ENCODE measurements at places on chromosomes 7 and 10.
A peak's percentile ranks its signal among the peaks of the same experiment; 100 is the strongest.

DNA sequence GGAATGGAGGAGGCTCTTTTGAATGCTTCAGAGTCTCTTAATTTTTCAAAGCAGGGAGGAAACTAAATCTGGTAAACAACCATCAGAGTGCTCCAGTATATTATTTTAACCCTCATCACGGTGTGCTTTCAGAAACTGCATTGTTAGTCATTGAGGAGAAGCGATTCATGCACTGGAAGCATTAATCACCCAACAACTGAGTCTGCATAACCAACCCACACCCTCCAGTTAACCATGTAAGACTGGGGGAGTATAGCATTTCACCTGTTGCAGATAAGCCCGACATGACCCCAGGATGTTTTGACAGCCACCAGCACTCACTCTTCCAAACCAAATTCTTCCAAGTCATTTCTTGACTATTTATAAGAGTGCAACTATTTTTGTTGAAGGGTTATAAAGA is 257.6 kb downstream of the GATA3 start:
- DNase-seq: no peak

GRCh38 chr7:141439776-141440175 is 111.4 kb upstream of the AGK start:
- no peak for DNase-seq

DNA sequence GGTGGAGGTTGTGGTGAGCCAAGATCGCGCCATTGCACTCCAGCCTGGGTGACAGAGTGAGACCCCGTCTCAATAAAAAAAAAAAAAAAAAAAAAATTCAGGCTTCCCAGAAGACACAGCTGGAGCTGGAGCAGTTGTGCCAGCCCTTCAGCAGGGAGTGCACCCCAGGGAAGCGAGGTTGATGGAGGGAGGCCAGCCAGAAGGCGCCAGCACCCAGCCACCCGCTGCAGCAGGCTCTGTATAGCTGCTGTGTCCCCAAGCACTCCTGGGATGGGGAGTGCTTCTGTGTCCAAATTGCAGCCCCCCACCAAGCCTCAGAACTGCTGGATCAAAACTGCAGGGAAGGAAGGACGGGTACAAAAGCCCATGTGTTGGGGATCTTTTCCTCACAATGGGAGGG is 47.8 kb downstream of the COBL start:
- no peak for DNase-seq

DNA sequence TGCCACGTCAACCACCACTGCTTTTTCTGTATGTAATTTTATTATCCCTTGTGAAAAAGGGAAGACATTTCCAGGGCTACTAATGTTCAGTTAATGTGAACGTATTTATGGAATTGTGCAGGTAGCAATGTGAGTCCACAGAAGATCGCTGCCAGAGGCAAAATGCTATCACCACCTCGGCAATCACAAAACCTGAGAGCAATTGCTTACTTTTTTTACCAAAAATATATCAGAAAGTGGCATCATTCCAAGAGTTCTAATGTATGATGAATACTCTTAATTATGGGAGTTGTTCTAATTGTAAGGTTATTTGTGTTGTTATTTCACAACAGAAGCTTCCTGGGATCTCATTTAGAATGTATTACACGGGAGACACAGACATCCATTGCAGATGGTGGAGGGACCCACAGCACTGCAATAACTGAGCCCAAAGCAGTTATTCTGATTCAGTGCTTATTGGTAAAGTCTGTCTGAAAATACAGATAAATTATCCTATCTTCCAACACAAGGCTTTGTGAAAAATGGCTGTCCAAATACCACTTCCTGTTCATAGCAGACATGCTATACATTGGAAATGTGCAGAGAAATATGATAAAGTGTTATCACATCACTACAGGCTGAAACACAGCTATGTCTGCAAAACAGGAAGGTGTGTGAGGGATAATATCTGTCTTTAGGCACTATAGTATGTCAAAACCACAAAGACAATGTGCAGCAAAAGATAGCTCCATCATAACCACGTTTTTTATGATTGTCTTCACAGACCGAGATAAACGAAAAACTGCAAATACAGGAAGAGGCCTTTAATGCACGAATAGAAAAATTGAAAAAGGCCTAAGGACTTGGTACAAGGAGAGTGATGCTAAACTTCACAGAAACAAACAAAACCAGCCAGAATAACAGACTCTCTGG is 102.7 kb downstream of the CABCOCO1 start:
- no peak for DNase-seq

- DNase-seq: no peak
These were observed 823.8 kb upstream of the CELF2 start for GRCh38 chr10:10193848-10194247.

- no peak for DNase-seq
These were observed 3.5 kb downstream of the PDLIM1 start for GRCh38 chr10:95287281-95287680.

GRCh38 chr7:148304083-148304335 is 286.6 kb upstream of the C7orf33 start:
- DNase-seq: no peak

DNA sequence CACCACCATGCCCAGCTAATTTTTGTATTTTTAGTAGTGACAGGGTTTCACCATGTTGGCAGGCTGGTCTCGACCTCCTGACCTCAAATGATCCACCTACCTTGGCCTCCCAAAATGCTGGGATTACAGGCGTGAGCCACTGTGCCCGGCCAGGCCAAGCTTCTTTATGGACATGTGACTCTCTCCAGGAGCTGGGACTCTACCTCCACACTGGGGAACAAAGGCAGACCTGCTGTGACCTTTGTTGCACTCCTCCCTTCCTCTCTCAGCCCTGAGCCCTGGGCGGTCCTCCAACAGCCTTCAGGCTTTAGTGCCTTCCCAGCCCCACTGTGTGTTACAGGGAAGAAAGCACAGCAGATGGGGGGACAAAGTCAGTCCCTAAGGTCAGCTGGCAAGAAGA is 55.0 kb upstream of the DUSP5 start:
- DNase-seq: no peak

DNA sequence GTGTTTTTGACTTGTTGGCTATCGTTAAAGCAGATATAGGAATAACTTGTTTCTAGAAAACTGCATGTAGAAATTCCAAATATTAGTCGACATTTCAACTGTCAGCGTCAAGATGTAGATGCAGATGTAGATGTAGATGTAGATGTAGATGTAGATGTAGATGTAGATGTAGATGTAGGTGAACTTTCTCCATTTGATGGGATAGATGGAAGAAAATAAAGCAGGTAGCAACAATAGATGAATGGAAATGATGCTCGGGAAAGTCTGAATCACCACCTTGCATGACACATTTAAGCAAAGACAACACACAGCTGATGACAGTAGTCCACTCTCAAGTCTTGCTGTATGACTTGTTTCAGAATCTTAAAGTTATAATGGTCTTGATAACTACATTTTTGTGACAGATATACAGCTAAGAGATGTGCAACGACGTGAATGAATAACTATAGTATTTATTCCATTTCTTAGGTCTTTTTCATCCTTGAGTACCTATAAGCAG is 53.5 kb downstream of the SND1 start:
- DNase-seq: no peak

- DNase-seq: no peak
These were observed 17.8 kb downstream of the HNRNPA2B1 start for GRCh38 chr7:26182706-26183105.

GRCh38 chr10:114893251-114893650 is 44.7 kb upstream of the TRUB1 start:
- no peak for DNase-seq

- DNase-seq: no peak
These were observed 545.4 kb upstream of the FZD8 start for GRCh38 chr10:36187380-36188079.

DNA sequence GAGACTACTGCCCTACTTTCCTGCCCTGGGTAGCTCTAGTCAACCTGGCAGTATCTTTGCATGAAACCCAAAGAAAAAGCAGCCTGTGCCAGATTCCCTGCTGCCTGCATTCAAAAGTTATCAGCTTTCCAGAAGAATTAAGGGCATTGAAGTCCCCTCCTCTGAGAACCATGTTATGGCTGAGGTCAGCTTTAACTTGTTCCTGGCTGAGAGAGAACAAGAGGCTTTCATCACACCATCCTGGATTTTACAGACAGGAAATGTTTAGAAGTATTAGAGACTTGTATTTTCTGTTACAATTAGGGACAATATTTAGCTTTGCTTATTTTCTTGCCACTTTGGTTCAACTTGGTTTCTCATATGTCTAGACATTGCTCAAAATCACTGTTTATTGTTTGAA is 238.8 kb downstream of the ARL4A start:
- DNase-seq: no peak

GRCh38 chr7:23893942-23894891 is 184.2 kb downstream of the STK31 start:
- peak; percentile 12 for DNase-seq

- DNase-seq: no peak
These were observed 8.5 kb upstream of the AP5Z1 start for GRCh38 chr7:4766666-4767519.

DNA sequence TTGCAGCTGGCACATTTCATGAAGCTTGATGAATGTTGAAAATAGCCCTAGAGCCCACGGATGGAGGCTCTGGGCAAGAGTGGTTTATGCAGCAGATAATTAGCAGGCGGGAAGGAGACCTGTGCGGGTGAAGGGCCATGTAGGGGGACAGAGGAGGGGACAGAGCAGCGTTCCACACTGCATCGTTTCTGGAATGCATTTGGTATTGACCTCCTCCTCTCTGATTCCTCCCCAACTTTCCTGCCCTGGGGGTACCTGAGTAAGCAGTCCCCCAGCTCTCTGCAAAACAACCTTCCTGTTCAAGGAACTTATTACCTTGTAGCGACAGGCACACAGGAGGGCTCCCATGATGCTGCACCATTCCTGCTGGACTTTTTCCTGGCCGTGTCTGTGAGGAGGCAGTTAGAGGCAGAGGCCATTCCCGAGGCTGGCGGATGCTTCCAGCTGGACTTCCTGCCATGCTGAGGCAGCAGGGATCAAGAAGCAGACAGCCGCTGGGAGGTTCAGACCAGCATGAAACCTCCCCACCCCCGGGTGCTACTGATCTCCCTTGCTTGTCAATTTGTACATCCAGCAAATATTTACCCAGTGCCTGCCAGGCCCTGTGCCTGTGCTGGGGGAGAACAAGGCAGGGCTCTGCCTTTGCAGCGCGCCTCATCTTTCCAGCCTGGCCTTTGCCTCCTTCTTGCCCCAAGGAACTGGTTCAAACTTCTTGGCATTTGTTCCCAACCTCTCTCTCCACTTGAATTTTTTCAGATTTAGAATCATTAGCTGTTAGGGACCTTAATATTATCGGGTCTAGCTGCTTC is 28.7 kb downstream of the SLC29A3 start:
- no peak for DNase-seq

DNA sequence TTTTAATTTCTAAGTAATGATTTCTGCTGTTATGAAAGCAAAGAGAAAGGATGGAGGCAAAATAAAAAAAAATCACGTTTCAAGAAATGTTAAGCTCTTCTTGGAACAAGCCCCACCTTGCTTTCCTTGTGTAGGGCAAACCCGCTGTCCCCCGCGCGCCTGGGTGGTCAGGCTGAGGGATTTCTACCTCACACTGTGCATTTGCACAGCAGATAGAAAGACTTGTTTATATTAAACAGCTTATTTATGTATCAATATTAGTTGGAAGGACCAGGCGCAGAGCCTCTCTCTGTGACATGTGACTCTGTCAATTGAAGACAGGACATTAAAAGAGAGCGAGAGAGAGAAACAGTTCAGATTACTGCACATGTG is 2.4 kb downstream of the ADRB1 start:
- no peak for DNase-seq

DNA sequence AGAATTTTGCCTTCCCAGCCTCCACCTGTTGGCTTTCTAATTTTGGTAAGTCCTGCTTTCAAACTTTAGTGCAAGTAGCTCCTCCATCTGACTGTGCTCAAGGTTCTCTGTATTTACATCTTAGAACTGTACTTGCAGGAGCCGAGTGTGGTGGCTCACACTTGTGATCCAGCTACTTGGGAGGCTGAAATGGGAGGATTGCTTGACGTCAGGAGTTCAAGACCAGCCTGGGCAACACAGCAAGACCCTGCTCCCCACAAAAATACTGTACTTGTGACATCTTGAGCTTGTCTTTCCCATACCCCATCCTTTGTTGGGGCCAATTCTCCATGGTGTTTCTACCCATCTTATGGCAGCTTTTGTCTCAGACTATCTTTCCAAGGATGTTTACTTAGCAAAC is 4.7 kb upstream of the VDAC2 start:
- DNase-seq: no peak

DNA sequence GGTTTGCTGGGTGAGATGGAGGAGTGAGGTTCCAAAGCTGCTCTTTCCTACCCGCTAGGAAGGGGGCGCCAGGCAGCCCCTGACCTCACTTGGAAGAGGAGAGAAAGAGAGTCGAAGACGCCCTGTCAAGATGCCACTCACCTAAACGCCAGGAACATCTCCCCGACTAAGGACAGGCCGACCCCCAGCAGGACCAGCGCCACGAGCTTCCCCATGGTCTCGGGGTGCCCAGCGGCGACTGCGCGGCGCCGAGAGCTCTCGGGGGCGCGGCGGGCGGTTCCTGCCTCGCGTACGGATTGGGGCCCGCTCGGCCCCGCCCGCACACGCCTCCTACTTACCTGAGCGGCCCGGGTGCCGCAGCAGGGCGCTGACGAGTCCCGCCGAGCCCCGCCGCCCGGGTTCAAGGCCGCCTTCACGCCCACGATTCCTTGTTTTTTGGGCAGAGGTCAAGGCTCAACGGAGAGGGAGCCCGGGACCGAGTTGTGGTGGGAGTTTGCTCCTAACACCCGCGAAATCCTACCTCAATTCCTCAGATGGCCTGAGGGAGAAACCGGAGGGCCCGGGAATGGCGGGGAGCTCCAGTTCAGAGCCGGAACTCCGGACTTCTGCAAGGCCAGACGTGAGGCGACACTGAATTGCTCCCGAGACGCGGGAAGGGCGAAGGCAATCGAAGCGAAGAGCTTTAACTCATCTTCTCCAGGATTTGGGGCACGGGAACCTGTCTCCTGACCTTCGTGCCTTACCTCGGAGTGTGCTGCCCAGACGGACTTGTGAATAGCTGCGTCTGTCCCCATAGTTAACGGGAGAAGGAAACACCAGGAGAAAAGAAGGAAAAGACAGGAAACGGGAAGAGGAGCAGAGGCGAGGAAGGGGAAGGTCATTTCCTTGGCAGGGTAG is at the start of gene PON3:
PON3 (minus strand) TSS at position 240 of the 897 bp plus-strand sequence; CDS start at position 215, 25 bp downstream.
- no peak for DNase-seq

GRCh38 chr7:132414857-132415256 is 161.4 kb downstream of the PLXNA4 start:
- no peak for DNase-seq

DNA sequence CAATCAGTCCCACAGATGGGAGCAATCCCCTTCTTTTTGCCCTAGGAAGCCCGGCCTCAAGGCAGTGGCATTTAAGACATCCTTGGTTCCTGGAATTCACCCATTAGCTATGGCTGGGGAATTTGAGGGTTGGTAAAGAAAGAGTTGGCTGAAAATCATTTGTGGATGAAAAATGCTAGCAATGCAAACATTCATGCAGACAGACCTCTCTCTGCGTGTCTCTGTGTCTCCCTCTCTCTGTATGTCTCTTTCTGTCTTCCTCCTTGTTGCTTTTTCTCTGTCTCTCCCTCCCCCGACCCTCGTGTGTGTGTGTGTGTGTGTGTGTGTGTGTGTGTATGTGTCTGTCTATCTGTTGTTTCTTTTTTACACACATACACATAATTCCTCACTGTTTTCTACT is 19.4 kb downstream of the LDB3 start:
- DNase-seq: no peak

- no peak for DNase-seq
These were observed 103.8 kb downstream of the FZD1 start for GRCh38 chr7:91367812-91368578.

- no peak for DNase-seq
These were observed 4.3 kb upstream of the ELFN1 start for GRCh38 chr7:1665549-1666316.

Data from activated CD8-positive, alpha-beta memory T cell treated with anti-CD3 and anti-CD28 coated beads for 4 hours (primary cell).